ENCODE measurements at places on chromosomes 16 and 17. TPM values are rescaled to one million over a fixed set of nuclear protein-coding genes. Genes with fewer than 3 reads are reported as not detected.

Gene DPEP2
- total RNA-seq: not detected

Gene NETO2
- total RNA-seq: 1.7 TPM

Gene NDUFAB1
- total RNA-seq: 125 TPM

Gene SCNN1B
- total RNA-seq: not detected

Gene GNG13
- not detected for total RNA-seq

Gene CHST4
- not detected for total RNA-seq

Gene ZNF385C
- total RNA-seq: not detected

Gene SPATA20
- 49.9 TPM for total RNA-seq

Gene RPTOR
- total RNA-seq: 36.2 TPM

Gene MFSD6L
- not detected for total RNA-seq

Gene HOXB9
- not detected for total RNA-seq

- DNase-seq: peak; percentile 62
Measured at GRCh38 chr17:72422505-72423285, 301.9 kb downstream of the SOX9 start.

DNA sequence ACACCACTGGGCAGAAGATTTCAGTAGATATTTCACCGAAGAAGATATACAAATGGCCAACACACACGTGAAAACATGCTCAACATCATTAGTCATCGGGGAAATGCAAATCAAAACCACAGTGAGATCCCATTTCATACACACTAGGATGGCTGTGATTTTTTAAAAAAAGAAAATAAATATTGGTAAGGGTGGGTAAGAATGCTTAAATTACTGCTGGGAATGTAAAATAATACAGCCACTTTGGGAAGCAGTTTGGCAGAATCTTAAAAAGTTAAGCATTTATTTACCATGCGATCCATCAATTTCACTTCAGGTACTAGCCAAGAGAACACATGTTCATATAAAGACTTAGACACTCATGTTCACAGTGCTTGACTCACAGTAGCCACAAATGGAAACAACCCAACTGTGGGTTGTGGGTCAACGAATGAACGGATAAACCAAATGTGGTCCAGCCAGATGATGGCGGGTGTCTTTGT lies 6.5 kb upstream of the C16orf74 start:
- peak; percentile 24 for DNase-seq

GRCh38 chr16:88292007-88292970 lies 90.5 kb upstream of the ZNF469 start:
- DNase-seq: peak; percentile 70

DNA sequence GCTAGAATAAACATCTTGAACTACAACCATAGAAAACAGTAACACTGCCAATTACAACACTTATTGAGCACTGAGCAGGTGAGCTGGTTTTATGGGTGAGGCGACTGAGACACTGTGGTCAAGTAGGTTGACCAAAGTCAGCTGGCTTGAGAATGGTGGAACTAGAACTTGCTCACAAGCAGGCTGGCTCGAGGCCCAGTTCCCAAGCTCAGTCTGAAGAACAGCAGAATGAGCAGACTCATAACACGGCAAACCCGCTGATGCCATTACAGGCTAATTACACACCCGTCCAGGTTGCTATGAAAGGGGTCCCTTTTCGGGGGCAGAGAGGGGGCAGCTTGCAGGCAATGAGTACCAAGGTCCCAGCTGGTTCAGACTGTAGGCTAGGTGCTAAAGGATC lies 6.5 kb downstream of the ZZEF1 start:
- DNase-seq: peak; percentile 9

DNA sequence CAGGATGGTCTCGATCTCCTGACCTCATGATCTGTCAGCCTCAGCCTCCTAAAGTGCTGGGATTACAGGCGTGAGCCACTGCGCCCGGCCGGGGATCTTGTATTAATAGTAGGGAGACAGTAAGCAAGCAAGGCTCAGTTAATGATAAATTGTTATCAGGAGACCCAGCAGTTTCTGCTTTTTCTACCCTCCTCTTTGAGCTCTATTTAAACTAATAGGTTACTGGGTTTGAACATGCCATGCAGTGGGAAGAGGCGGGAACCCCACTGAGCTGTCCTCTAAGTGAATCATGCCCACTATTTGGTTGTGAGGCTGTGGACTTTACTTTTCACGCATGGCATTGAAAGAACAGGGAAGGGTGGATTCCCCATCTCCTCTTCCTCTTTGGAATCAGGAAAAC lies 223.9 kb downstream of the WWOX start:
- DNase-seq: no peak

GRCh38 chr17:79086609-79087427 lies 12.2 kb downstream of the ENGASE start:
- DNase-seq: no peak

DNA sequence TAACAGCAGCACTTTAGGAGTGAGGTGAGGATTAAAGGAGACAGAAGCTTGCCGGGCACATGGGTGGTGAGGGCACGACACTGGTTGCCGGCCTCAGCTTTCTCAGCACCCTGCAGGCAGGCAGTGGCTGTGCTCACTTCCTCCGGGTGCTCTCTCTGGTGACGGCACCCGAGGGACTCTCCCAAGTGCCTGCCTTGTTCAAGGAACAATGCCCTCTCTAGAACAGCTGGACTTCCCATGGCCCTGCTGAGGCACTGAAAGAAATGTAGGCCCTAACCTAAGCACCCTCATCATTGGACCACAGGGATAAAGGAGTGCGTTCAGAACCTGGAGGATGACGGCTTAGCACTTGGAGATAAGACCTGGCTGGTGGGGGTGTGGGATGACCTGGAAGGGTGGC lies 72.7 kb downstream of the N4BP1 start:
- no peak for DNase-seq

GRCh38 chr16:2843526-2843925 lies 13.4 kb downstream of the ZG16B start:
- no peak for DNase-seq

GRCh38 chr16:13561291-13562070 lies 358.5 kb upstream of the ERCC4 start:
- no peak for DNase-seq

DNA sequence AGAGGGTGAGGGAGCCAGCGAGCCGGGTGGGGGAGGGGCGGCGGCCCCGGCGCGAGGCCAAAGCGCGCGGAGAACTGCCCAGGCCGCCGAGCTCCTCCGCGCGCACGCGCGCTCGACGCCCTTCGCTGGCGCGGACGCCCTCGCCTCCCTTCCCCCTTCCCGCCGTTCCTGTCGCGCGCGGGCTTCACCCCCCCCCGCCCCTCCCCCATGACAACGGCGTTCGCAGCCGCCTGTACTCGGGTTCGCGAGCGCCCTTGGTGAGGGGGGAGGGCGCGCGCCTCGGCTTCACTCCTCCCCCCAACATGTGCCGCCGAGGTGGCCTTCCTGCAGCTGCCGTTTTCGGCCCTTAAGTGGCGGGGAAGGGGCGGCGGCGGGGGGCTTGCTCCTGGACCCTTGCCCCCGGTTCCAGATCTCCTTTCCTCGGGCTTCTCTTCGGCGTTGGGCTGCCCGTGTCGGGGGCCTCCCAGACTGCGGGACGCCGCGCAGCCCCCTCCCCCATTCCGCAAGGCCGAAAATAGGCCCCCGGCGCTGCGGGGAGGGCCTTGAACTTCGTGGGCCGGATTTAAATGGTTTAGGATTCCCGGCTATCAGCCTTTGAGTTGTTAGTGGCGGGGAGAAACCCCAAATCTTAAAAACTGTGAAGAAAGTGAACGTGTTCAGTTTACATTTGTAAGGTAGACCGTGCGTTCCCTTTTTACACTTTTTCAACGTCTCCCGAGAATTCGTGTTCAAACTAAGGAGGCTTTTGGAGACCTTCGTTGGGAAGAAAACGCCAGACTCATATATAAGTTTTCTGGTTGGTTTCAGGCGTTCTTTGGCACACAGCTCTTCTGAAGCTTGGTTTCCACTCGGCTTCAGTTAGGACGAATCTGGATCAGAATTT lies 653 bp downstream of the SRRM2 start:
- peak; percentile 76 for DNase-seq

- peak; percentile 84 for DNase-seq
Measured at GRCh38 chr16:73878611-73879010, 418.0 kb upstream of the PSMD7 start.

- DNase-seq: no peak
Measured at GRCh38 chr16:67736858-67737257, 17.7 kb upstream of the GFOD2 start.

- no peak for DNase-seq
Measured at GRCh38 chr16:62137996-62138395, 101.8 kb upstream of the CDH8 start.

GRCh38 chr16:25550647-25551046 lies 141.1 kb upstream of the HS3ST4 start:
- no peak for DNase-seq

DNA sequence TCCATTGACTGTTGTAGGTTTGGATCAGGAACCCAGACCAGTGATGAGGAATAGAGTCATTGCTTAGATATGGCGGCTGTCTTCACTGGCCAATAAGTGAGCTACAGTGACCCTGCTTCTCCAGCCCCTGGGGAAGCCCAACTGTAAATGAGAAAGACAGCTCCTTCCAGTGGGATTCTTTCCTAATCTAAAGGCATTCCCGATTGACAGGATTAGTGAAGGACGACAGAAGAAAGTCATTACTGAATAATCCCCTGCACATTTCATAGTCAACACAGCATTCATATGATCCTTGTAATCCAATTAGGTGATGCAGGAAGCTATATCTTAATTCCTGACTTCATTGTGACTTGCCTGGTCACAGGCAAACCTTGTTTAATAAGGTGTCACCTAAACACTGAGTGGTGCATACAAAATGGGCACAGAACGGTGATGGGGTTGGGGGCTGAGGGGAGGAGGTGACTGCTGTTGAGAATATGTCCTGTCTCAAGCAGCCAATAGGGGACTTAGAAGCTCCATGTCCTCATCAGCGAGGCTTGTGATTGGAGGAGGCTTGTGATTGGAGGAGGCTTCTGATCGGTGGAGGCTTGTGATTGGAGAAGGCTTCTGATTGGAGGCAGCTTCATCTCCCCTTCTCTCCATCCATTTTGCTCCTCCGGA lies 242.6 kb downstream of the XYLT1 start:
- no peak for DNase-seq

DNA sequence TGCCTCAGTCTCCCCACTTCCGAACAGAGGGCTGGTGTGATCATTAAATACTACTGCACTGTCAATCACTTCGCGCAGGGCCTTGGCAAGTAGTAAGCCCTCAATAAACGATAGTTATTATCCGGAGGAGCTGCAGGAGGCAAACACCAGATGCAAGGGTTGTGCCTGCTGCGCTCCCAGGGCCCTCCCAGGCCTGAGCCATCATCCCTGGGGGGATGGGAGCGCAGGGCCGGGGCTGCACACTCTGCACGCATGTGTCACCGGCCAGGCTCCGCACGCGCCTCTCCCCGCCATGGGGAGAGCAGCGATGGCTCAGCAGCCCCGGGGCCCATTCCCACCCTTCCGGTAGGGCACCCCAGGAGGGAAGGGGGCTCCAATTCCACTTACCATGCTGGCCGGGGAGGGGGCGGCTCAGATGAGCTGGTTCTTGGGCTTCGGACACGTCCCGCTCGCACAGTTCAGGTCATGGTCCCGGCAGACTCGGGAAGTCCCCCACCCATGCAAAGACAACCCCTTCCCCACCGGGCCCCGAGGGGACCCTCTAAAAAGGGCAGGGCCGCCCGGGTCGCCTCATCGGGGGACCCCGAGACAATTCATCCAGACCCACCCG lies 681 bp downstream of the XPO6 start:
- peak; percentile 57 for DNase-seq

- no peak for DNase-seq
Measured at GRCh38 chr16:85963753-85964285, 64.9 kb downstream of the IRF8 start.

GRCh38 chr16:72974142-72974769 lies 73.7 kb downstream of the ZFHX3 start:
- no peak for DNase-seq

DNA sequence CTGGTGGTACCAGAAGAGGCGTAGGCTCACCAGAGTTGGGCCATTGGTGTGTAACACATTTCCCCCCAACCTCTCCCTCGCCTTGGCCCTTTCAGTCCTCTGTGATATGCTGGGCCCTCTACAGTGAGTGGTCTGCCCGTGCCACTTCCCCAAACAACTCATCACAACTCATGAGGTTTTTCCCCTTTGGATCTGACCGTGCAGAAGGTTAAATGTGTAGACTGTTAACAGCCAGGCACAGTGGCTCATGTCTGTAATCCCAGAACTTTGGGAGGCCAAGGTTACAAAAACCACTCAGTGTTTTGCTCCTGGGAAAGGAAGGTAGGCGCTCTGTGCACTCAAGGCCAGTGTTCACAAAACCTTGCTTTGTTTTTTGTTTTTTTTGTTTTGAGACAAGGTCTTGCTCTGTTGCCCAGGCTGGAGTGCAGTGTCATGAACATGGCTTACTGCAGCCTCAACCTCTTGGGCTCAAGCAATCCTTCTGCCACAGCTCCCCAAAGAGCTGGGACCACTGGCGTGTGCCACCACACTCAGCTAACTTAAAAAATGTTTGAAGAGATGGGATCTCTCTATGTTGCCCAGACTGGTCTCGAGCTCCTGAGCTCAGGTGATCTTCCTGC lies 11.3 kb upstream of the CYB5B start:
- no peak for DNase-seq

- no peak for DNase-seq
Measured at GRCh38 chr16:804193-805048, 3.9 kb upstream of the GNG13 start.

GRCh38 chr17:42748908-42749798 lies 4.3 kb upstream of the EZH1 start:
- DNase-seq: peak; percentile 46

- peak; percentile 1 for DNase-seq
Measured at GRCh38 chr16:9297437-9298113, 206.1 kb downstream of the HAPSTR1 start.
